ENCODE measurements at places on chromosomes 12 and 14.

DNA sequence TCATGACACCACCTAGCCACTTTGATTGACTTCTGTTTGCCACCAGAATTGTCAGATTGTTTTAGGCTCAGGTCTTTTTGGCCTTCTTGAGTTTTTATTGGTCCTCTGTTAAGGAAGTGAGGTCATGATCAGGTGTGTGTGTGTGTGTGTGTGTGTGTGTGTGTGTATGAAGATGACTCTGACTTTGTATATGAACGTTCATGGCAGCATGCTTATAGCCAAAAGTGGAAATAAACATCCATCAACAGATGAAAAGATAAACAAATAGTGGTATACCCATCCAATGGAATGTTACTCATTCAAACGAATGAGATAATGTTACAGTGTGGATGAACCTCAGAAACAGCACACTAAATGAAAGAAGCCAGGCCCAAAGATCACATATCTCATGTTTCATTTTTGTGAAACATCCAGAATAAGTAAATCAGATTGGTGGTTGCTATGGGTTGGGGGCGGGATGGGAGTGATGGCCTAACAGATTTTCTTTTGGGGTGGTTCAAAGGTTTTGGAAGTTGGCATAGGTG is 258.6 kb downstream of the KTN1 start:
- no peak for DNase-seq

DNA sequence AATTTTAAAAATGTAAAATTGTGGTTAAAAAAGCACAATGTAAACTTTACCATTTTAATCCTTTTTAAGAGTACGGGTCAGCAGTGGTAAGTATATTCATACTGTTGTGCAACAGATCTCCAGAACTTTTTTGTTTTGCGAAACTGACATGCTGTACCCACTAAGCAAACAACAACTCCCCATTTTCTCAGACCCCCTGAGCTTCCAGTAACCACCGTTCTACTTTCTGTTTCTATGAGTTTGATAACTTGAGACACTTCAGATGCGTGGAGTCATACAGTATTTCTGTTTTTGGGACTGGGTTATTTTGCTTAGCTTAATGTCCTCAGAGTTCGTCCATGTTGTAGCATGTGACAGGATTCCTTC is 38.0 kb downstream of the CHST11 start:
- DNase-seq = no peak

DNA sequence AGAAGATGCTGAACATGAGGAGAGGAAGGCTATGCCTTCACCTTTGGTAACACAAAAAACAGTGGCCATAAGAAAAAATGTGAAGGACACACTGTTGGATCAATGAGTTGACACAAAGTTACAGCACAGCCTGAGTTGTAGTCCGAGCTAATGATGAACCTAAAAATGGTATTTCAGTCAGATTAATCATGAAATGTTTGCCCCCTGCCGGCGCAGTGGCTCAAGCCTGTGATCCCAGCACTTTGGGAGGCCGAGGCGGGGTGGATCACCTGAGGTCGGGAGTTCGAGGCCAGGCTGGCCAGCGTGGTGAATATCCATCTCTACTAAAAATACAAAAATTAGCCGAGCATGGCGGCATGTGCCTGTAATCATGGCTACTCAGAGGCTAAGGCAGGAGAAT is 1.3 kb upstream of the CAPRIN2 start:
- no peak for DNase-seq

DNA sequence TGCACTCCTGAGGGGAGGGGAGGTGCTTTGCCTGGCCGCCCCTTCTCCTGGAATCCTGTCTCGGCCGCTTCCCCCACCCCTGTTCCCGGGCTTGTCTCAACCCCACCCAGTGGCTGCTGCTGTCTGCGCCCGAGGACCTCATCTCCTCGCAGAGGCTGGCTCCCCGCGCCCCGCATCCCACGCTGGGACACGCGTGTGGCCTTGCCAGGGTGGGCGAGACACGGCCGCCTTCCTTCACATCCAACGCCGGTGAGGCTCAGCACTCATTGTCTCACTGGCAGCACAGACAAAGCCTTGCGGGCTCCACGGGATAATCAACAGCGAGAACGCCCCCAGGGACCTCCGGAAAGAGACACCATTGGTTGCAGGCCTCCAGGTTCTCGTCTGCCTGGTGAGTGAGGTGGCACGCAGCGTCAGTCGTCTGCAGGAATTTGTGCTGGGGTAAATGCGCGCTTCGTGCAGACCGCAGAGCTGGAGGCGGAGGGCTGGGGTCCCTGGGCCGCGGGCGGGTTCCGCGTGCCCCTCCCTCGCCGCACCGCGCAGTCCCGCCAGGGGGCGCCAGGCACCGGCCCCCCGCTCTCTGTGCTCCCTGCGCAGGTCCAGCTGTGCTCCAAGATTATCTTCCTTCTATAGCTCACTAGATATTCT is 26.8 kb downstream of the CCDC177 start:
- no peak for DNase-seq

DNA sequence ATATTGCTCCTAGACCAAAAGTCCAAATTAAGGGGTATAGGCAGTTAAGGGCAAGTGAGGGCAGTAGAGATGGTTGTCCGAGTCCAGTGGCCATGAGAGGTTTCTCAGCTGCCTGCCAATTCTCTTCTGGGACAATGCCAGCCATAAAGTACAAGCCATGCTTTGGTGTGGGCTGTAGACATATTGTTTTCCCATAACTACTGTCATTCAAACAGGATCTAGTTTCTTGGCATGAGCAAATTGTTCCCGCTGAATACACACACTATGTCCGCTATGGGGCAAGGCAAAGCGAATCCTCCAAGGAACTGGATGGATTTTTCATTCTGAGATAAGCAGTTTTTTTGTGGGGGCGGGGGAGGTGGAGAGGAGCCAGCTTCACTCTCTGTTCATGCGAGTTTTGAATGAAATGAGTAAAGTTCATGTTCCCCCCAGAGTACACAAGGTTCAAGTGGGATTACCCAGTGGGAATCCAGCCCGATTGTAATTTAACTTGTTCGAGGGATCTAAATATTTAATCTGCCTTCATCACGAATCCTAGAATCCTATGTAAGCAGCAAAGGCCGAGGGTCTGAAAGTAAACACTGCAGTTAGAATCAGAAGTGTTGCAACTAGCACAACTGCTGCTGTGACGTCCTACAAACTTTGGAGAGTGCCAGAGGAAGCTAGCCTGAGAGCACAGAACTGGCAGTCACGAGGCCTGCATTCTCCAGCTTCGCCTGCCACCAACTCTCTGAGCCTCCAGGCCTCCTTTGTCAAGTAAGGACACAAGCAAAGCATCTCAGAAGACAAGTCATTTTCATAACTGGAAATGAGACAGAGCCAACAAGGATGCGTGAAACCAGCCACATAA is 137.0 kb downstream of the CRADD start:
- no peak for DNase-seq

DNA sequence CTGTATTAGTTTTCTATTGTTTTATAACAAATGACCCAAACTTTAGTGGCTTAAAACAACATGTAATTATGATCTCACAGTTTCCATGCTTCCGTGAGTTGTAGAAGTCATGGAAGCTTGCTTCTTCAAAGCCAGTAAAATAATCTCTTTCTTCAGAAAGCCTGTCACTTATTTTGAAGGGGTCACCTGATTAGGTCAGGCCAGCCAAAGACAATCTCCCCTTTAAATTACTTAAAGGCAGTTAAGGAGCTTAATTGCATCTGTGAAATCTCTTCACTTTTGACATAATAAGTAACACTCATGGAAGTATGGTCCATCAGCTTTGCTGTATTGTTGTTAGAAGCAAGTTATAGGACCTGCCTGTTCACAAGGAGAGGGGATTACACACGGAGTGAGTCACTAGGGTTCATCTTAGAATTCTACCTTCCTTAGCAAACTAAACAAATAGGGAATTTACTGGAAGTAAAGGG is 89.8 kb downstream of the FAR2 start:
- DNase-seq = no peak

- DNase-seq = no peak
Observed at GRCh38 chr12:132033627-132034026, 83.9 kb downstream of the EP400 start.
